Myocyte (in vitro differentiated cells): ENCODE measurements at places on chromosomes 7 and 10. TPM values are rescaled to one million over a fixed set of nuclear protein-coding genes. Genes with fewer than 3 reads are reported as not detected.
A peak's percentile ranks its signal among the peaks of the same experiment; 100 is the strongest.

DNA sequence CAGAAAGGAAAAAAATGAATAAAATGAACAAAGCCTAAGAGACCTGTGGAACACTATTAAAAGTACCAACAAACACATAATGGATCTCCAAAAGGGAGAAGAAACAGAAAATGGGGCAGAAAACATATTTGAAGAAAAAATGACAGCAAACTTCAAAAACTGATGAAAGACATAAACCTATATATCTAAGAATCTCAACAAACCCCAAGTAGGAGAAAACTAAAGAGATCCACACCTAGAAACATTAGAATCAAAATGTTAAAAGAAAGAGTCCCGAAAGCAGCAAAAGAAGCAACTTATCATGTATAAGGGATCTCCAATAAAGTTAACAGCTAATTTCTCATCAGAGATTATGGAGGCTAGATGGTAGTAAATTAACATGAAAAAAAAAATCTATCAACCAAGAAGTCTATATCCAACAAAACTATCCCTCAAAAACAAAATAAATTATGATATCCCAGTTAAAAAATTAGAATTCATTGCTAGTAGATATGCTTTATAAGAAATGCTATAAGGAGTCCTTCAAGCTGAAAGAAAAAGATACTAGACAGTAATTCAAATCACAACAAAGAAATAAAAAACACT lies 68.0 kb downstream of the DNAJC1 start:
- DNase-seq: no peak

DNA sequence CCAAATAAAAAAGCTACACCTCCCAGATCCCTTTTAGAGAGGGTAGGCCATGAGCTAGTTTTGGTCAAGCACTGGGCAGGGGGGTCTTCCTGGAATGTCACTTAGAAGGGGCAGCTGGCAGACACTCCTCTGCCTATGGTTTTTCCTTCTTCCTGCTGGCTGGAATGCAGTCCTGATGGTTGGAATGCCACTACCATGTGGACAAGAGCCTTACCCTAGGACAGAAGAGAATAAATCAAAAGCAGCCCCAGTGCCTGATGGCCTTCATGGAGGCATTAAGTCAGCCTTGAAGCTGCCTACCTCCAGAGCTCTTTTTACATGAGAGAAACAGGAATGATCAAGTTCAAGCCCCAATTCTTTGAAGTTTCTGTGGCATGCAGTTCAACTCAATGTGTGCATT lies 43.5 kb upstream of the SORBS1 start:
- peak; percentile 12 for DNase-seq

DNA sequence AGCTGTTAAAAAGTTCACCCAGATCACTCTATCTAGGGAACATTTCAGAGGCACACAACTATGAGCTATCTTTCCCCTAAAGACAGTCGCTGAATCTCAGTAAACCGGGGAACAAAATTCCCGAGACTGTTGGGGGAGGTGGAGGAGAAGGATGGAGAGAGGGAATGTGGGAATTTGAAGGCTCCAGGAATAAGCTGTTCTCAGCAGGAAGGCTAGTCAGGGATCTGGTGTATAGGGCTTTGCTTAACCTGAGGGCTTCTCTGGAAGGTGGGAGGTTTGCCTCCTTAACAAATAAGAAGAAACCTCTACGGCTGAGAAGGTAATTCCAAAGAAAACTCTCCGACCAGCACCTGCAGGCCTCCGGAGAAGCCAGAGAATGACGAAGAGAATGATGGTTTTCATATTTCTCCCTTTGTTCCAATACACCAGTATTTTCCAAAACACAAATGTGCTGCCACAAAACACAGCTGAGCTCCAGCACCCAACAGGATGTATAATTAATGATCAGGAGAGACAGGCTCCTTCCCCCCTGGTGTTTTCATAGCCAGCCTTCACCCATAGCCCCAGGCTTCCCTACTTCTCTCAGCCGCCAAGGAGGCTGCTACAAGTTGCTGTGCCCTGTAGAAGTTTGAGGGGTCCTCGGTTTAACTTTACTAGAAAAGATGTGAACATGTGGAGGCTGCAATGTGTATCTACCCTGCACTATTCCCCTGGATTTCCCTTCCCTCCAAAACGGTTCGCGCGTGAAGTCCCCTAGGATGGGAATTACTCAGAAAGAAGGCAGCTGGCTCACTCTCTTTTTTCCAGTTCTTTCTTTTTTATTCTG lies 2.0 kb downstream of the KCNMA1 start:
- no peak for DNase-seq

- DNase-seq: no peak
Measured at GRCh38 chr7:104482362-104483037, 154.1 kb downstream of the LHFPL3 start.

DNA sequence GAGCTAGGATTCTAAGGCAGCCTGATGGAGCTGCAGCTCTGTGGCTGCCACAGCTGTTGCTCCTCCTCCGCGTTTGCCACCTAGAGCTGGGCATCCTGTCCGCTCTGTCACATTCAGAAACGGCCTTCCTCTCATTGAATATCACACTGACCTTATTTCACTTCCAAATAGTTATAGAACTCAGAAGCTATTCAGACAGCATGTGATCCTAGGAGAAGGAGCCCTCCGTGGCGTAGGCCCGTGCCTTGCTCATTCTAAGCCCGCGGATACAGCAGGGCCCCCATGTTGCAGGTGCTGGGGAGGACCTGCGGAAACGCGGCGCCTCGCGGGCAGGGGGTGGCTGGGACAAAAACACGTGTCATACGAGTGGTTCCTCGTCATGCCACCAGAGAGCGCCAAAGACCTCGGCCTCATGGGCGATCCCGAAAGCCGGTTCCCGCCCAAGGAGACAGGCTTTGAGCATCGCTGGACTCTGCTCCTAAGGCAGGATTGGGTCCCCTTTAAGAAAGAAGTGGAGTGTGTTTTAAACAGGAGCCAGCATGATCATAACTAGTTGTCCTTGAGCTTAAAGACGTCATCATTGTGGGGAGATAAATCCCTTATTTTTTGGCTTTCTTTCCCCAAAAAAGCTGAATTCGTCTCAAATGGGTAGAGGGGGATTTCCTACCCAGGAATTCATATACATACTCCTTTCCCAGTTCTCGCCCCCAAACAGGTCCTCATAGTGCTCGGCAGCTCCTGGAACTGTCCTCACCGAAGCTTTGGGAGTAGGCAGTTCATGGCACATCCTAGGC lies 17.9 kb upstream of the FIGNL1 start:
- peak; percentile 81 for DNase-seq

DNA sequence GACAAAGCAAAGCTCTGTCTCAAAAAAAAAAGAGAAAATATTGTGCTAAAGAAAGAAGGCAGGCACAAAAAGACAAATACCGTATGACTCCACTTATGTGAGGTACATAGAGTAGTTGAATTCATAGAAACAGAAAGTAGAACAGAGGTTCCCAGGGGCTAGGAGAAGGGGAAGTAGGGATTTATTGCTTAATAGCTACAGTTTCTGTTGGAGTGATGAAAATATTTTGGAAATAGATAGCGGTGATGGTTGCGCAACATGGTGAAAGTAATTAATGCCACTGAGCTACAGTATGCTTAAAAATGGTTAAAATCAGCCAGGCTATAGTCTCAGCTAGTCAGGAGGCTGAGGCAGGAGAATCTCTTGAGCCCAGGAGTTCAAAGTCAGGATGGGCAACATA lies 18.5 kb upstream of the NPFFR1 start:
- DNase-seq: no peak

Gene NKX6-2
- total RNA-seq: not detected in 2 replicates

Gene PON1
- not detected in 2 replicates for total RNA-seq

Gene PLXDC2
- 12.0 and 16.2 TPM in 2 replicates for total RNA-seq

Gene ACTL6B
- not detected in 2 replicates for total RNA-seq
